Amniotic epithelial cell (primary cell): ENCODE measurements at places on chromosomes 6 and 20.

- peak; percentile 65 for DNase-seq
Observed at GRCh38 chr6:72865467-72865866, 243.6 kb downstream of the KCNQ5 start.

GRCh38 chr6:84329077-84329476, 101.6 kb upstream of the CEP162 start:
- no peak for DNase-seq

GRCh38 chr6:16157492-16157891, 28.6 kb downstream of the MYLIP start:
- no peak for DNase-seq

GRCh38 chr6:87654875-87655454, 47.1 kb downstream of the AKIRIN2 start:
- DNase-seq = no peak

- DNase-seq = peak; percentile 99
Observed at GRCh38 chr6:3939964-3940363, 90.8 kb downstream of the FAM50B start.

- DNase-seq = peak; percentile 21
Observed at GRCh38 chr6:74320074-74320473, 624.1 kb downstream of the CD109 start.

GRCh38 chr6:118017301-118017848, 110.3 kb downstream of the SLC35F1 start:
- no peak for DNase-seq

- DNase-seq = no peak
Observed at GRCh38 chr6:14265049-14266021, 147.8 kb downstream of the CD83 start.

DNA sequence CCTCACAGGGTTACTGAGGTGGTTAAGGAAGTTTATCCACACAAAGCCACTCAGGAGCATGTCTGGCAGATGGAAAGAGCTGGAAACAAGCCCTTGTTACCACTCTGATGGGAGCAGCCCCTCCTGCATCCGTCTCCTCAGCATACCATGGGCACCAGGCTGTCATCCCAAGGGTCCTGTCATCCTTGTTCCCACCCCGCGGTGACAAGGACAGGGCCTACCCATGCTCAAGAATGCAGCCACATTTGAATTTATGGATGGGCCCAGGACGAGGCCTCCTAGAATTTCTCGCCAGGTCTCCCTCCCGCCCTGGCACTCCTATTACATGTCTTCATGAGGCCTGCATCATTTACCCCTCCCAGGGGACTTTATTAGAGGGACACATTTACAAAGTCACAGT, 60.0 kb downstream of the NPEPL1 start:
- no peak for DNase-seq

DNA sequence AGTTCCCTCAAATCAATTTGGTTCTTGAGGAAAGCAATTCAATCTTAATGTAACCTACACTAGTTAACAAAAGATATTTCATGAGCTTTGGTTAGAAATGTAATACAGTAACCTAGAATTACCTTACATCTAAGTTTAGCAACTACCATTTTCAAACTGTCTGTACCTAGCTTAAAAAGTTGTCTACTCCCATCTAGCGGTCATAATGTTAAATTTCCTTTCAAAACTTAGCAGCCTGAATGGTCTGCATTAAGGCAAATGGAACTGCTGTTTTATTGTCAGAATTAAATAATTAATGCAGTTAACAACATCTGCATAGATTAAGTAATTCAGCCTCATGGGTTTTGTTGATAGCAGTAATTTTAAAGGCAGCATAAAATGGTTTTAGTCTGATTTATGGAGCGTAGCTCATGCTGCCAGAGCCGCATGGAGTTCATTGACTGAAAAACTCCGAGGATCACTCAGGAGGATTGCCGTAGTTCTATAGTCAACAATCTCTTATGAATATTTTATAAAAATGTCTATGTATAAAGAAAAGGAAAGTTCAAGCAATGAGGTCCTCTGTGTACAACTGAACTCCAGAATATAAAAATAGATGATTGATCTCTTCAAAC, 485.4 kb upstream of the MANEA start:
- peak; percentile 75 for DNase-seq

DNA sequence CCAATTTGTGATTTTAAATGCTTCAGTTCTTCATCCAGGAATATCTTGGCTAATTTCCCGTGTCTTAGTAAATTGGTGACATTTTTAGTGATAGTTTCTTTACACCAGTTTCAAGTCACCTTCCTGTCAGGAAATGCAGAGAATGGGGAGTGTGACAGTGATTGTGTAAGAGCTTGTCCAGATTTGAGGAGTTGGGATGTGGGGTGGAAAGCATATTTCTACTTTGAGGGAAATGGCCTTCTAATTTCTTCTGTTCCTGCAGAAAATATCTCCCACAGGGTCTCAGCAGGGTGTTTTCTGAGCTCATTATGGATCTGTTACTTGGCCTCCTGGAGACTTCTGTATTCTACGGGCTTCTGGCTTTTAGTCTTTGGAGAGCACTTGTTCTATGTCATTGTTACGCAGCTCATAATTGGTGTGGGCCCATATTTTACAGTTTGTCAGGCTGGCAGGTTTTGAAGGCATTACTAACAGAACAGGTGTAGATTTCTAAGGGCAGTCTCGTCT, 65.6 kb downstream of the TMEM200A start:
- no peak for DNase-seq

DNA sequence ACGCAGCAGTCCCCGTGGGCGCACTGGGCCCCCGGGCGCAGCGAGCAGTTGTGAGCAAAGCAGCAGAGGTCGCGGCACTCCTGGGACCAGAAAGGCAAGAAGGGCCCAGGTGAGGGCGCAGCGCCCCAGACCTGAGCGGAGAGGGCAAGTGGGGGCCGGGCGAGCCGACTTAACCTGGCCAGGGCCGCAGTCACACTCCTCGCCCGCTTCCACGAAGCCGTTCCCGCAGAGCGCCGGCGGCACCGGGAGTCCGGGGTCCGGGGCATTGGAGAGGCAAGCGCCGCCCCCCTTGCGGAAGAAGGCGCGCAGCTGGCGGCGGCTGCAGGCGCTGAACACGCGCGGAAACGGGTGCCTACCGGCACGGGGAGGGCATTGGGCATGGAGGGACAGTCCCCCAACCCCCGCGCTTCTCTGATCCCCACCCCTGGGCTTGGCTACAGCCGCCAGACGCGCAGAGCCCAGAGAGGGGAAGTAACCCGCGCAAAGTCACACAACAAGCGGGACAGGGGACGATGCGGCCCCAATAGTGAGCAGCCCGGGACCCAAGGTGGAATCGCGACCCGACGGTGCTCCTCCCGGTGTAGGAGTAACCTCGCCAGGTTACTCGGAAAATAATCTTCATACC, 9.2 kb downstream of the ADAM33 start:
- DNase-seq = no peak

GRCh38 chr6:17640477-17640917, 40.4 kb downstream of the FAM8A1 start:
- DNase-seq = peak; percentile 89

- DNase-seq = peak; percentile 41
Observed at GRCh38 chr6:484086-484745, 92.7 kb downstream of the IRF4 start.

- DNase-seq = peak; percentile 93
Observed at GRCh38 chr20:41248368-41249024, 69.0 kb downstream of the ZHX3 start.

DNA sequence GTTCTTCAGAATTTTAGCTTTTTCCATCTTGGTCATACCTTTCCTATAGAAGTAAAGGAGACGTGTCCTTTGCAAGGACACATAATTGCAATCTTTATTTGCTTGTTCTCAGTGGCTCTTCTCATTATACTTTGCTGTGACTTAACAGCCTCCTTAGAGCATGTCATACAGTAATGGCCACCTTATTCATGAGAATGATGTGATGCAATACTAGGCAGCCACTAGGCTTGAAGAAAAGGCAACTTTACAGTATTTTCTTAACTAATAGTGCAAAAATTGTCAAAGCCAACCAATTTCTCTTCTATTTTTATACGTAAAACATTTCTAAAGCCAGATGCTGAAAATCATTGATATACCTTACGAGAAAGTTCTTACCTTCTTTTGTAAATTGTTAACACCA, 1296.8 kb upstream of the EYS start:
- no peak for DNase-seq

DNA sequence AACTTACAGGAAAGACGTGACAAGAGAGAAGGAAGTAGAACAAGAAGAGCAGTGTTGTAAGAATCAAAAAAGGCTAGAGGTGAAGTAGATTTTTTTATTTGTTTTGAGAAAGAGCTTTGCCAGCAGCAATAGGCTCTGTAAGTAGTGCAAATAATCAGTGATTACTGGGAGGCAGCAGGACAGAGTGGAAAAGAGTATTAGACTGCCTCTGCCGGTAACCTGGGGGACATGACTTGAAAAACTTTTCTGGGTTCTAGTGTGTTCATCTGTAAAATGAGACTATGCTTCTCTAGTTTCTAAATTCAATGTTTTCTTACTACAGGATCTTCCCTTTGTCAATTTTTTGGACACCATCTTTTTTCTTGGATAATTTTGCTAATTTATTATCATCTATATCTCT, 5.8 kb upstream of the IRAK1BP1 start:
- no peak for DNase-seq

- no peak for DNase-seq
Observed at GRCh38 chr20:23315099-23315498, 35.5 kb upstream of the NXT1 start.

GRCh38 chr6:165883851-165884640, 221.0 kb upstream of the PDE10A start:
- no peak for DNase-seq

GRCh38 chr6:109055771-109056235, 38.8 kb downstream of the SESN1 start:
- DNase-seq = peak; percentile 84

DNA sequence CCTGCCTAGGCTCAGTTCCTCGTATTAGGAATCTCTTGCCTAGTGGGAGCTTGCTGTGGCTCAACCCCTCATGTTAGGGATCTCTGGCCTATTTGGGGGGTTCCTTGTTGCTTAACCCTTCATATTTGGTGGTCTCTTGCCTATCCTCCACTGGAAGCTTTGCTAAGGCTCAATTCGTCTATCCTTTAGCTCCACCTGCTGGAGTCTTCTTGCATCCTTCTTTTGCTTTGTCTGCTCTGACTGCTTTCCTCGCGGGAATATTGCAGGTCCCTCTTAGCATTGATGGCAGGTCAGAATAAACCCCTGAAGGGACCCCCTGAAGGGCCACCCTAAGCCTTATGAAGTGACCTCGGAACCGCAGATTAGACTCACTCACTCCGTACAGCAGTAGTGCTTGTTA, 203.0 kb upstream of the TBX18 start:
- peak; percentile 61 for DNase-seq

GRCh38 chr6:87729965-87730719, 28.1 kb upstream of the AKIRIN2 start:
- peak; percentile 46 for DNase-seq

DNA sequence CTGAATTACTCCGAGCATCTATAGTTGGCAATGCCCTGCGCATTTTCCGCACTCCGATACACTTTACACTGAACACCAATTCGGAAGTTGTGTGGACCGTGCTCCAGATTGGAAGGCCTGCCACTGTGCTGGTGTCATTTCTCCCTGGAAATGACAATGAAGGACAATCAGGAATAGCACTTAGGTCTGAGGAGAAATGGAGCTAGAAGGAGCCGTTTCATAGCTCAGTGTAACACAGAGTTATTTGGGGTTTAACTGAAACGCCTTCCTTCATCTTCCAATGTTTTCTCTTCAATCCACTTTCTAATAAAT, 501 bp upstream of the PLA2G7 start:
- DNase-seq = no peak

DNA sequence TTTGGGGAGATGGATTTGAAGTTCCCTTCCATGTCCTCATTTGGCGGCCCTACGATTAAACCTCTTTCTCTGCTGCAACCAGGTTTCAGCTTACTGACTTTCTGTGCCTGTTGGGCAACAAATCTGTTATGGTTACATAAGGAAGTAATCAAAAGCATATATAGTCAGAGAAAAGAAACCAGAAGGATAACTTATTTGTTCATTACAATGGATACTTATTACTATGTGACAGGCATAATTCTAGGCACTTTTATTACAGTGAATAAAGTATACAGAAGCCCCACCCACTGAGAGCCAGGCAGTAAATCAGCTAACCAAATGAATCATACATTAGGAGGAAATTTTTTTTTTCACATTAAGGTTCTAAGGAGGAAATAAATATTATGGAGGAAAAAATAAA, 9.6 kb upstream of the TRIM31 start:
- no peak for DNase-seq

DNA sequence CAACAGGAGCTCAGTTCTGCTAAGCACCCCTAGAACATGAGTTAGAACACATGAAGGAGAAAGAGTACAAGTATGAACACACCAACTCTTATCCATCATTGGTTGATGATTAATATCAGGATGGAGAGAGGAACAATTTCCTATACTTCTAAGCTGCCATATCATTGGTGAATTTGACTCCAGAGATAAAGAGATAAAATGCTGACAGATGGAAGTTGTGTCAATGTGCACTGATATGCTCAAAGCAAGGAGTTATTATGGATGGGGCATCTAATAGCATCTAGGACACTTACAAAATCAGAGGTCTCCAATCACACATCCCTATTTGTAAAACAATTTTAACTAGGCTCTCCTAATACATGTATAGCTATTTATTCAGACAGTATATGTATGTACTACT, 145.4 kb downstream of the BFSP1 start:
- DNase-seq = no peak

DNA sequence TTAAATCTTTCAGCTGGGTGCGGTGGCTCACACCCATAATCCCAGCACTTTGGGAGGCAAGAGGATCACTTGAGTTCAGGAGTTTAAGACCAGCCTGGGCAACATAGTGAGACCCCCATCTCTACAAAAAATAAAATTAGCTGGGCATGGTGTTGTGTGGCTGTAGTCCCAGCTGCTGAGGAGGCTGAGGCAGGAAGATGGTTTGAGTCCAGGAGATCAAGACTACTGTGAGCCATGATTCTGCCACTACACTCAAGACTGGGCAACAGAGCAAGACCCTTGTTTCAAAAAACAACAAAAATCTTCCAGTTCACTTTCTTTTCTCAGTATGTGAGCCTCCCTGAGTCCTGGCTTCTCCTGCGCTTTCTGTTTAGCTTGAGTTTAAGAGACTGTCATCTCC, 7.9 kb downstream of the SDHAF4 start:
- DNase-seq = no peak

- no peak for DNase-seq
Observed at GRCh38 chr20:32289661-32290431, 12.4 kb downstream of the KIF3B start.
